Smooth muscle cell of trachea (primary cell): ENCODE measurements at places on chromosomes 2 and 18. TPM values are rescaled to one million over a fixed set of nuclear protein-coding genes. Genes with fewer than 3 reads are reported as not detected.

CAPN14 gene
- total RNA-seq, result 0.33 and 0.58 TPM in 2 replicates

CHRNG gene
- total RNA-seq, result not detected in 2 replicates

TMEM185B gene
- total RNA-seq, result 26.8 and 49.5 TPM in 2 replicates

TACR1 gene
- 0.33 TPM in 1 of 2 replicates, not detected in the other for total RNA-seq

MARCO gene
- not detected in 2 replicates for total RNA-seq
